EH (cell line): ENCODE measurements at places on chromosomes 4 and X.

GRCh38 chr4:39047681-39048080 is 14.4 kb upstream of the KLHL5 start:
- DNase-seq, result peak; percentile 58

GRCh38 chr4:172650758-172651530 is 517.7 kb upstream of the GALNT7 start:
- DNase-seq, result no peak

GRCh38 chr4:142840516-142841123 is 5.5 kb downstream of the INPP4B start:
- peak; percentile 53 for DNase-seq

DNA sequence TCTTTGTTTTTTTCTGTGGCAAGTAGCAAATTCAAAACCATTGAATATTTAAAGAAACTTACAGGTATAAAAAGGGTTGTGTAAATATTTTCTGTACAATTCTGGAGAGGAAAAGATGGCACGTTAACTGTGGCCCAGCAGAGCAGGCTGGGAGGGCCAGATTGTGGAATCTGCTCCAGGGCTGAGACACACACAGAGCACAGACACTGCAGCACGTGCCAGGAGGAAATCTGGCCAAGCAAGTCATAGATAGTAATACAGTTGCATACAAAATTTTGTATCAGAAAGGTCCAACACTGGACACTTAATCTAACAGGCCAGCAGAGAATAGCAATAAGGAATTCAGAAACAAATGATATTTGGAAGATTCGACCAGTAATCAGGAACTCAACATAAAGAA is 763.7 kb downstream of the PDHA2 start:
- DNase-seq, result no peak
